Activated CD8-positive, alpha-beta memory T cell treated with anti-CD3 and anti-CD28 coated beads for 1 hour (primary cell): ENCODE measurements at places on chromosomes 2 and 18.

- DNase-seq: no peak
Measured at GRCh38 chr2:12107939-12108338, 361.5 kb downstream of the LPIN1 start.

DNA sequence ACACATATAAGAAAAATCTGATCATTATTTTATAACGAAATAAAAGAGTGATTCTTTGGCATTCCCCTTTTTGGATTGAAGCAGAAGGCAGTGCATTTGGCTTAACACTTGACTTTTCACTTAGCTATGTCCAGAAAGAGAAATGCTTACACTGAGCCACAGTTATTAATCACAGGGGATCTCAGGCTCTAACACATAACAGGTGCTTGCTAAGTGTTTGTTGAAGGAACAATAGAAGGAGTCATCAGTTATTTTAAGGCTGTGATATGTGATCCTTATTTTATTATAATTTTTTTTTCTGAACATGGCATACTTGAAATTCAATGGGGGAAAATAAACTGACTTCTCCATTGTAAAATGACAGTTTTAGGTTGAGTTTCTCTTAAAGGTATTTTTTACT, 209.5 kb downstream of the UBE2E3 start:
- no peak for DNase-seq

DNA sequence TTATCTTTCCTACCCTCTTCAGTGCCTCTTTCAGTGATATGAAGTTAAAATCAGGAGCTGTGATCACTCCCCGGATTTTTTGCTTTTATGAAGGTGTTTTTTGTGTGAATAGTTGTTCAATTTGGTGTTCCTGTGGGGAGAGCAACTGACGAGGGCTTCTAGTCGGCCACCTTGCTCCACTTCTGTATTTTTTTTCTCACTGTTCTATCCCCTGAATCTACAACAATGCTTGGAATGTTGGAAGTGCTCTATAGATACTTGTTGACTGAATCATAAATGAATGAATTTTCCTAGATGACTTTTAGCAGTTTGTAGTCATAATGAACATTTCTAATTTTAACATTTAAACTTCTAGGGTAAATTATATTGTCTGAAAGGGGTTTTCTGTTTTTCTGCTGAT, 247.3 kb downstream of the ZNF385B start:
- DNase-seq: no peak

DNA sequence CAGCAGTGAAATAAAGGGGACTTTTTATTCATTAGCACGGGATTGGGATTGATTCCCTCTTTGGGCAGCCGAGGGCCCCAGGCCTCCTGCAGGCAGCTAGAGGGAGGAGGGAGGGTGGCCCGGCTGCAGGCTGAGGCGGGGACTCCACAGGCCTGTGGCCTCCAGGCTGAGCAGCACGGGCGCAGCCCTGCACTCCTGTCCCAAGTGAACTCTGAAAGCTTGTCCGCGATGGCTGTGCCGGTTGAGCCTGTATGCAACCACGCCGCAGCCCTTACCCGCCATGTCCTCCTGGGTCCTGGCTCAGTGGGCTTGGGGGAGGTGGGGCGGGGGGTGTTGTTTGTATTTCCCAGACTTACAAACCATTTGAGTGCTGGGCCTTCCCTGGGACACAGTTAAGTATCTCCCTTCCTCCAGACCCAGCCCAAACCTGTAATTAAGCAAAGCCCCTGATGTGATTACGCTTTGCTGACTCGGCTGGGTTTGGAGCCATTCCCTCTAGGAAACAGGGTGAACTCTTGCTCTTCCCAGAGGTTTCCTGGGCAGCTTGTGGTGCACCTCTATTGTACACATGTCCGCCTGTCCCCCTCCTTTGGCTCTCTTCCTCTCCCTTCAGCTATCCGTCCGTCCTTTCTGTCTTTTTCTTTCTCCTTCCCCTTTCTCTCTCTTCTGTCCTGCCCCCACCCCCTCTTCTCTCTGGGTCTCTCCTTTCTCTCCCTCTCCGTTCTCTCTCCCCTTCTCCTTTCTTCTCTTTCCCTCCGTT, 5.3 kb downstream of the GLI2 start:
- DNase-seq: no peak

DNA sequence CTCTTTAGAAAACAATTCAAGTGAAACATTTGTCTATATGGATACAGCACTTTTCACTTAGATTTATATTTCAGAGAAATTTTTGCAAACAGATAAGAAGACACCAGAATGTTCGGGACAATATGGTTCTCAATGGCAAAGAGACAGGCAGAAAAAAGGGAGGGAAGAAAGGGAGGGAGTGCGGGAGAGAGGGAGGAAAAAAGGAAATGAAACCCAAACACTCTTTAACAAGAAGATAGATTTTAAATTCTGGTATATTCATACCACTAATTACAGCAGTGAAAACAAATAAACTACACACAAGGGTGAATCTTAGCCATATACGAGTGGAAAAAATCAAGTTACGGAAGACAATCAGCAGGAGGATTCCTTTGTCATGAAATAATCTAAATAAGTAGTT, 3.0 kb downstream of the PASK start:
- DNase-seq: no peak

GRCh38 chr2:224121406-224122067, 82.5 kb upstream of the SERPINE2 start:
- DNase-seq: no peak

- no peak for DNase-seq
Measured at GRCh38 chr2:187986390-187987105, 305.1 kb upstream of the GULP1 start.

- DNase-seq: no peak
Measured at GRCh38 chr18:36382854-36383253, 85.3 kb downstream of the FHOD3 start.

DNA sequence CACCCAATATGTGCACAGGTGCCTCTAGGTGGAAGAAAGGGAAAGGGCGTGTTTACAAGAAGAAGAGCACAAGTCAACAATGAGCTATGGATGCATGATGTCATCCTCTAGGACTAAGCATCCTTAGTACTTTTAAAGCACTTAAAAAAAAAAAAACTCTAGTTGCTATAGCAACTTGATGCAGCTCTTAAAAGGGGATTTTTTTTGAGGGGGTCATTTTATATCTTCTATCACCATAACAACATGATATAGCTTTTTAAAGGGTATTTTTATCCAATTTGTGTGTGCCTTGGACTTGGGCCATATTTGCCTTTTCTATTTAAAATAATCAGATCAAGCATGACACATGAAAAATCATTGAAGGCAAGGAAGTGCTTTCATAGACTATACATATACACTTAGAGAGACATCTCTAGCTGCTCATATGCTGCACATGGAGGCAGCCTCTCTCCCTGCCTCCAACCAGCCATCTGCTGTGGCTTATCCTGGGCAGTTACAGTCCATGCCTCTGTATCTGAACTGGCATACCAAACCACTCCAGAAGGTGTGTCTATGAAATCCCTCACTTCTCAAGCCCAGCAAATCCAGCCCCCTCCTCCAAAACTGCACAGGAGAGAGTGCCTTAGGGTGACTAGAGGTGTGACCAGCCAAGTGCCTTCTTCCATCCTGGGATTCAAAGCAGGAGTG, 165.4 kb downstream of the MSH2 start:
- DNase-seq: no peak

GRCh38 chr2:158061763-158062162, 39.9 kb upstream of the UPP2 start:
- DNase-seq: no peak

DNA sequence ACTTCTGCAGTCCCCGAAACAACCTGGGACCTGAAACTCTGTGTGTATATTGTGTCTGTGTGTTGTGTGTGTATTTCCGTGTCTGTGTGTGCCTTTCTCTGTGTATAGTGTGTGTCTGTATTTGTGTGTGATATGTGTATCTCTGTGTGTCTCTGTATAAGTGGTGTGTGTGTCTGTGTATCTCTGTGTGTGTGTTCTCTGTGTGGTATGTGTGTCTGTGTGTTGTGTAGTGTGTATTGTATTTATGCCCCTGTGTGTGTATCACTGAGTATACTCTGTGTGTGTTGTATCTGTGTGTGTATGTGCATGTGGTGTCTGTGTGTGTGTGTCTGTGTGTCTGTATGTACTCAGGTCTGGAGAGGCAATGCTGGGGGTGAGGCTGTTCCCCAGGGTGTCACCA, 11.6 kb downstream of the CASP8 start:
- DNase-seq: no peak

GRCh38 chr18:9353596-9353995, 19.0 kb downstream of the TWSG1 start:
- no peak for DNase-seq

DNA sequence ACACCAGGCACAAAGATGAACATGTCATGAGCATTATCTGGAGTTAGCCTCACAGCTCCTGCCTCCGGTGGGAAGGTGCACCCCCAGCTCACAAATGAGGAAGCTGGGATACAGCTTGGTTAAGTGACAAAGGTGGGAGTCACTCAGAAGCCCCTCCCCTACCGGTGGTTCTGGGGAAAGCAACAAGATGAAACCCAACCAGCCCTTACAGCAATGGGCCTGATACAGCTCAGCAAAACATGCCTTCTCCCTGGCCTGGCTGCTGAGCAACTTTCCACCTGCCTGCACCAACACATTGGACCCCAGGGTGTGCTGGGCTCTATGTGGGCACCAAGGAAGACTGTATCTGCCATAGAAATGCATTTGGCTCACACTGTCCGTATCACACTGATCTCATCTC, 113.2 kb downstream of the GYPC start:
- DNase-seq: no peak

DNA sequence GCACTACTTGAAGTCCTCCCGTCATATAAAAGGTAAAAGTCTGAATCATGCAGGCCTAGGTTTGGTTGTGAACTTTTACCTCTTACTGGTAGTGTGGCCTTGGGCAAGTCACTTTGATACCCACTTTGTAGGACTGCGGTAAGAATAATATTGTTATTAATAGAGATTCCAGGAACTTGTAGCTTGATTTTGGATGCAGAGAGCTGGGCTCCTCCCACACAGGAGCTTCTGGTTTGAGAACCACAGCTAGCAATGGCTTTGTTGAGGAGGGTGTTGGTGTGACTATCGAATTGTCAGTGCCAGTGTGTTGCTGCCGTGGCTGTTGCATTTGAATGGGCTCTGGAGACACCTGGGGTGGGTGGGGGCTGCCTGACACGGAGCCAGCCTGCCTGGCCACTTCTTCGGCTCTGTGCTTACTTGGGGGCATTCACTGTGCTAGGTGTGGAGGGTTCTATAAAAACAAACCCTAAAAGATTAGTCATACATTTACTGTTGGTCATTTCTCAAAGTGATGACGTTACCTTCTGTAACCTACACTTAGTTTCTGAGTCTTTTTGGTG, 38.5 kb downstream of the ASAP2 start:
- DNase-seq: no peak

- DNase-seq: no peak
Measured at GRCh38 chr18:26407736-26408601, 140.4 kb downstream of the KCTD1 start.

DNA sequence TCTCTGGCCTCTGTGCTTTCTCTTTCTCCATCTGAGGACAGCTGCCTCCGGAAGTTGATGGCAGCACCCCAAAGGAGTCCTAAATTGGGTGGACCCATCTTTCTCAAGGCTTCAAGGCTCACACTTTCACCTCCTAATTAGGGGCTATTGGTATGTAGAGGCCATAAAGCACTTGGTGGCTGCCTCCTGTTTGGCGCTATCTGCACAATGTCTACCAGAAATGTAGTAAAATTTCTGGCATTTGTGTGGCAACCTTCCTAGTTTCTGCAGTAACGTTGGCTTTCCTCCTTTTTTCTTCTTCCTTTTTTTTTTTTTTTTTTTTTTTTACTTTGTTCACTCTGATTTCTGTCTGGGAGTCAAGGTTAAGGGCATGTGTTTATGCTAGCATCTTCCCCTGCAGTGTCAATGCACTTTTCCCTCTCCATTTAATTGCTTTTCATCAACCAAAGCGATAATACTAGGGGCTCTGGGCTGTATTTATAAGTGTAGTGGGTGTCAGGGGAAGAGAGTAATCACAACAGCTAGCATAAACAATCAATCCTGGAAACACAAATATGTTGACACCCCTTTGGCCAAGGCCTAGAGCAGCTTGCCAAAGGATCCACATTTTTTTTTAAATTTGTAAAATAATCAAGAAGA, 86.0 kb downstream of the TACR1 start:
- no peak for DNase-seq

GRCh38 chr2:705971-706511, 28.8 kb upstream of the TMEM18 start:
- DNase-seq: no peak

- no peak for DNase-seq
Measured at GRCh38 chr18:9685615-9685890, 22.5 kb upstream of the RAB31 start.

- DNase-seq: no peak
Measured at GRCh38 chr2:32228181-32228580, 36.5 kb downstream of the NLRC4 start.

- no peak for DNase-seq
Measured at GRCh38 chr2:16241166-16242160, 301.1 kb downstream of the MYCN start.

DNA sequence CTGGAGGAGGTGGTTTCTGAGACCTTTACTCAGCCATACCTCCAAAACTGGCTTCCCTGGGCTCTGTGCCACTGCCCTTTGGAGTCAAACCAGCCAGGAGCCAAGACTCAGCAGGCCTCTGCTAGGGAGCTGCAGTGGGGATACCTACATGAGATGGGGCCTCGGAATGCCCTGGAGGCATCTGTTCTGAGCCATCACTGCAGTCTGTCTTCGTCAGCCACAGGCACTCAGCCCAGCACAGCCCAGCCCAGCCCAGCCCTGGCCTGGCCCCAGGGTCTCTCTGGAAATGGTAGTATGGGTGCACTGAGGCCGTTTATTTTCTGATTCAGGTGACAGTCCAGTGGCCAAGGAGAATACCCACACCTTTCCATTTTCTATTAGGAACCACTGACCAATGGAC, 209.8 kb downstream of the CELF4 start:
- no peak for DNase-seq

DNA sequence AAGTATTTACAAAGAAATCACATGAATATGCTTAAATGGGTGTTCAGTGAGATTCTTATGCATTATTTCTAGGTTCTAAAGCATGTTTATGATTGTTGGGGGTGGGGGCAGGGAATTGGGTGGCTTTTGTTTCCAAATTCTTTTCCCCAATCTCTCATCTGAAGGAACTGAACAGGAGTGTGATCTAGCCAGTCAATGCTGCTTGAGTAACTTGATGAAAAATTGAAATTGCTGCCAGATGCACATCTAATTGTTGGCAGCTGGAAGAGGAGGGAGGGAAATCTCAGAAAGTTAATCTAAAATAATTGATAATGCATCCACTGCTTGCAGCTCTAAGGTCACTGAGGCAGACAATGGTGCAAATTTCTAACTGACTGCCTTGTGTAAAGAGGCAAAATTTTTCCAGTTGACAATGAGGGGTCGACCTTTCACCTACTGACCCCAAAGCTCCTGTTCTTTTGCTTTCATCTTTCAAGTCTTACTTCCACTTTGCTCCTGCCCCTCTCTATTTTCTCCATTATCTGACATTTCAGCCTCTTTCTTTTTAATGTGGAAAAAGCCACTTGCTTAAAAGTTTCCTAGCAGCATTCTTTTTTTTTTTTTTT, 53.3 kb downstream of the IRS1 start:
- no peak for DNase-seq
